Stimulated activated CD4-positive, alpha-beta T cell treated with anti-CD3 and anti-CD28 coated beads, Interleukin-15, amount 100 ng/mL, for 1 hour (primary cell): ENCODE measurements at places on chromosomes 5 and 9.

DNA sequence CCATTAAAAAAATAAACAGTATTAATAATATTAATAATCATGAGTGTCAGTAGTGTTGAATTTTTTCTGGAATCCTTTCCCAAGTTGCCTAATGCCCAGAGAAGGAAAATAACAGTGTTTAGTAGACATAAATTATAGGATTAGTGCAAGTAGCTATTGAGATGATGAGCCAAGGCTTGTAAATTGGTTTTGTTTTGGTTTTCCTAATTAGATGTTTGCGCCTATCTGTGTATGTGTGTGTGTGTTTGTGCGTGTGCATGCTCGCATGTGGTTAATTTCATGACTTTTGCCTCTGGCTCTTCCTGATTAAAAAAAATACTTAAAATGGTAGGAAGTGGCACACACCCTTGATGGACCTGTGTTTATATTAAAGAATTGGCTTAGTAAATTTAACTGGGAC is 55.4 kb downstream of the FXN start:
- no peak for DNase-seq

DNA sequence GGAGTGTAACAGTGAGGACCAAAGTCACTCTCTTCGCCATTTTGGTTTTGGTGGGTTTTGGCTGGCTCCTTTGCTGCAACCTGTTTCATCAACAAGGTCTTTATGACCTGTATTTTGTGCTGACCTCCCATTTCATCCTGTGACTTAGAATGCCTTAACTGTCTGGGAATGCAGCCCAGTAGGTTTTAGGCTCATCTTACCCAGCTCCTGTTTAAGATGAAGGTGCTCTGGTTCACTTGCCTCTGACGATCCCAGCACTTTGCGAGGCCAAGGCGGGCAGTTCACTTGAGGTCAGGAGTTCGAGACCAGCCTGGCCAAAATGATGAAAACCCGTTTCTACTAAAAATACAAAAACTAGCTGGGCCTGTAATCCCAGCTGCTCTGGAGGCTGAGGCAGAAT is 1.8 kb upstream of the CKS2 start:
- no peak for DNase-seq

DNA sequence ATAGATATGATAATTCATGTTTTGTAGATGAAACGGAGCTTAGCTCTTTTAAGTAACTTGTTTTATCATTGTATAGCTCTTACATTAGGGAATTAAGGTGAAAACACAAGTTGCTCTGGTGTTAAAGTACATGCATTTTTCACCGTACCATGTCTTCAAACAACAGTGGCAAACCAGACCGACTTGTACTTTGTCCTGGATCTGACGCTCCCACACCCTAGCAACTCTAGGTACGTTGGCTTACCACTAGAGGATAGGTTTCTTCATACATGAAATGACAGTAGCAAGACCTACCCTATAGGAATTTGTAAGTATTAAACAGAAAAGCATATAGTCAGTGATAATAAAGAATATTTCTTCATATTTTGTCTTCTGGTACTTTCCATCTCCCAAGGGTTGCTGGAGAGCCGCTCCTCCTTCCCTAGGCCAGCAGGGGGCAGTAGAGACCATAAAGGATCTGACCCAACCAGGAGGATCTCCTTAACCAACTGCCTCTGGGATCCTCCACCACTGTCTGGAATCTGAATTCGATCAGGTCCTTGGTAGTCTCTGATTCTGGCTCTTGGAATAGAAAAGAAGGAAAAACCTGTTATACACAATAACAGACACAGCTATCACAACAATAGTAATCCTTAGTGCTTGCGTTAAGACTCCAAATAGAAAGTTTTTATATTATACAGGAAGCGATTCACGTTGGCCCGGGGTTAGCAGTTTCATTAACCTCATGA is 136.7 kb downstream of the CAVIN4 start:
- DNase-seq = no peak

DNA sequence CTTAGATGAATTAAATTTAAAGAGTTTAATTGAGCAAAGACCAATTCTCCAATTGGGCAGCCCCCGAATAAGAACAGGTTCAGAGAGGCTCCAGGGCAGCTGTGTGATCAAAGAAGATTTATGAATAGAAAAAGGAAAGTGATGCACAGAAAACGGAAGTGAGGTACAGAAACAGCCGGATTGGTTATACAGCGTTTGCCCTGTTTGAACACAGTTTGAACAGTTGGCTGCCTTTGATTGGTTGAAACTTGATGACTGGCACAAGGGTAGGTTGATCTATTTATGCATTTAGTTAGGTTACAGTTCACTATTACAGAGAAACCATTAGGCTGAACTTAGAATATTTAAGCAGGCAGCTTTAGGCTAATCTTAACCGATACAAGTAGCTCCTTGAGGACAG is 29.5 kb downstream of the NIM1K start:
- no peak for DNase-seq

DNA sequence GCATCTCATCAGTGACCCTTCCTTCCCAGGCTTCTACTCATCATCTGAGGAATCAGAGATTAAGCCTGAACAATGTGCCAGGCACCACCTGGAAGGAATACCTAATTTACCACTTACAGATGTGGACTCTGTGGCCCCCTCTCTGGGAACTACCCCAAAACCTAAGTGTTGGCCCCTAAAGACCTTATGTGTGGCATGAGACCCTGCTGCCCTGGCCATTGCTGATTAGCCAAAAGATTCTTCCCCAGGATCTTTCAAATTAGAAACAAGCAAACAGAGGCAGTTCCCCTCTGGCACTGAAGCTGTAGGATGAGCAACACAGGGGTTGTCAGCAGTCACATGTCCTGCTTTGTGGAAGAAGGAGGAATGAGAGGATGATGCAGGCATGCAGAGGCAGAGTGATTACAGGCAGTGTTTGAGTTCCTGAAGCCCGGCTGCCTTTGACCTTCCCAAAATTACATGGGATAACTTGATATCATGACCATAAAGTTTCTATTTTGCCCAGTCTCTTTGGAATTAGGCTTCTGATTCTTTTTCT is 10.6 kb downstream of the SPINK4 start:
- no peak for DNase-seq

DNA sequence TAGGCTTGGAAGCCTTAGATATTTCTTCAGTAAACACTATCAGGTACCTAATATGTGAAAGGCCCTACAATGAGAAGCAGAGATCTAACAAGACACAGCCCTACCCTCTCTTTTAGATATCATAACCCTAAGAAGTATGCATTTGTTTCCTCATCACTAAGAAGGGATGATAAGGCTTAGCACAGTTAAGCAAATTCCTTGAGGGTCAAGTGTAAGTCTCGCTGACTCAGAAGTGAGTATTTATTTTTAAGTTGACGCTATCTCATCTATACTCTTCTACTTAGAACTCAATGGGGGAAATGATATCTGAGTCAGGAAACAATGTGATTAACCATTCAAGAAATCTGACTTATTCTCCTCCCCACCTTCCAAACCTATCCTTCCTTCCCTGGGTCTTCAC is 149.7 kb downstream of the ESM1 start:
- DNase-seq = no peak

- no peak for DNase-seq
These were observed 224.8 kb upstream of the TBC1D2 start for GRCh38 chr9:98479967-98480847.

- DNase-seq = no peak
These were observed 292.8 kb downstream of the ARHGEF28 start for GRCh38 chr5:73918791-73919221.

DNA sequence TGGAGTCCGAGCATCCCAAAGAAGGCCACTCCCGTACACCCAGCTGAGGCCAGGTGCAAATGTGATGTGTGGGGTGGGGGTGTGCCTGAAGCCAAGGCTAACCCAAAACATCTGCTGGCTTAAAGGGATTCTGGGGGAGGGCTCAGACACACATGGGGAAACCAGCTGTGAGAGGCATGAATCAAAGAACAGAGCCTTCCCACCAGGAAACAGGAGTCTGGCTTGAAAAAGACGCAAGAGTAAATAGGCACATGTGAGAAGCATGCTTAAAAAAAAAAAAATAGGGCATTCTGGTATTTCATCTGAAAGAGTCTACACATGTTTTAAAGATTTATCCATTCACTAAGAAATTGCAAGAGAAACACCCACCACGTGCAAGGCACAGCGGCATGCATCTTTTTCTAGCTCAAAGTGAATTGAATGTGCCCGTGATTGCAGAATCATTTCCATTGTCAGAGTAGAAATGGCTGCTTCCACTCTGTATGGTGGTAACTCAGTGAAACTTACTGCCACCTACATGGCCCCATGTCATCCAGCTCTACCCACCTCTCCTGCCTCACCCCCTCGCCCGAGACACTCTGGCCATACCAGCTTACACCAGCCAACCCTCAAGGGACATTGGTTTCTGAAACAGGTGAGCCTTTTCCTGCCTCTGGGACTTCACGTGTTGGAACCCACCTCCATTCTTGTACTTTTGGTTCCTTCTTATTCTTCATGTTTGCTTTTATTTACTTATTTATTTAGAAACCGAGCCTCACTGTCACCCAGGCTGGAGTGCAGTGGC is 71.5 kb downstream of the SEMA5A start:
- DNase-seq = no peak

DNA sequence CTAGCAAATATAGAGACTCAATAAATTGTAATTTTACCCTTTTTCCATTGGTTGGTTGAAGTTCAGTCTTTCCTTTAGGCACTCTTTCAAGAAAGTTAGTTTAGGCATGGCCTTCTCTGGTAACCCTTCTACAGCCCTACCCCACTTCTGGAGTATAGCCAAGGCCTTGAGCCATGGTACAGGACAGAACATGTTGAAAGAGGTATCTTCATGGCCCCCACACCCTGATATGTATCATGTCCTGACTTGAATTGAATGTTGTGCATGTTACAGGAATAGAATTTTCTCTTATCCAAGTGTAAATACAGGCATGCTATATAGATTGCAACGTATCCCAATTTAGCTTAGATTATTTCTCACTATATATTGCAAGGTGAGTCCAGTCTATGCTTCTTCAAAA is 175.6 kb downstream of the CD180 start:
- no peak for DNase-seq

DNA sequence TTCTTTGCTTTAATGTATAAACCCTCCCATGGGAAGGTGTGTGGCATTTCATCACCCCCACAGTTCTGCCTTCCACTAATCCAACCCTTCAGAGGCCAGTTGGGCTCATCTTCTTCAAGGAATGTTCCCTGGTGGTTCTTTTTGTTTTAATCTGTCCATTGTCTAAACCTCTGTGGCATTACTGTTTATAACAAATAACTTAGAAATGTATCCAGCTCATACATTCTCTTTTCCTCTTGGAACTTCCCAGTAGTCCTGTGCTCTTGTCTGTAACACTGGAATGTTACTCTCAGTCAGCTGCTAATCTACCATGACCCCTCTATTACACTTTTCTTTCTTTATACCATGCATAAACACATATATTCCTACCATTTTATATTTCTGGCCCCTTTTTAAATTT is 213.5 kb upstream of the TARS1 start:
- DNase-seq = no peak

DNA sequence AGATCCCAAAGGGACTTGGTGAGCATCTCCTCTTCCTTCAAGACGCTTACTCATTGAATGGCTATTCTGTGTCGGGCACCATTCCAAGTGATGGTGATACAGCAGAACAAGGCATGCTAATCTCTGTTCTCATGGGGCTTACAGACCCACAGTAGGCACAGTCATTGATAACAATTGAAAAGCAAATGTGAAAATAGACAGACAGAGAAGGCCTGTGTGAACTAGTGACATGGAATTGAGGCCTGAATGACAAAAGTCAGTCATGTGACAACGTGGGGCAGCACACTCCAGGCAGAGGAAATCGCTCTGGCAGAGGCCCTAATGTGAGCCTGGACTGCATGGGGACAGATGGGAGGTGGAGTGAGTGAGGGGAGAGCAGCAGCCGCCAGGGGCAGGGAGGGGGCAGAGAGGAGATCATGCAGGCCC is 70.7 kb upstream of the CPLX2 start:
- no peak for DNase-seq

DNA sequence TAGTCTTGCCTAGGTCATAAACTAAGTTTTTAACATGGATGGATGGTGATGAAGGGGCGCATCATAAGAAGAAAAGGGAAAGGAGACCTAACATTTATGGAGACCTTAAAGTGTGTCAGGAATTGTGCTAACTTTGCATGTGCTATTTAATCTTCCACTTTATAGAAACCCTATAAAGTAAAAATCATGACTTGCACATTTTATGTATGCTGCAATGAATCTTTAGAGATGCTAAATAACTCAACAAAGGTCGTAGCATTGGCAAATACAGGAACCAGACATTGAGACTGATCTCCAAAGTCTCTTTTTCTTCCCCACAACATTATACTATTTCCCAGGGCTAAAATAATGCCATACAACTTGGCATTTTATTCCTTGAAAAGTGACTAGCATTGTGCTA is 214.6 kb downstream of the SGCD start:
- no peak for DNase-seq

GRCh38 chr5:135233477-135233876 is 165.6 kb downstream of the MACROH2A1 start:
- DNase-seq = no peak

- DNase-seq = no peak
These were observed 60.8 kb upstream of the KLF9 start for GRCh38 chr9:70475211-70475610.

DNA sequence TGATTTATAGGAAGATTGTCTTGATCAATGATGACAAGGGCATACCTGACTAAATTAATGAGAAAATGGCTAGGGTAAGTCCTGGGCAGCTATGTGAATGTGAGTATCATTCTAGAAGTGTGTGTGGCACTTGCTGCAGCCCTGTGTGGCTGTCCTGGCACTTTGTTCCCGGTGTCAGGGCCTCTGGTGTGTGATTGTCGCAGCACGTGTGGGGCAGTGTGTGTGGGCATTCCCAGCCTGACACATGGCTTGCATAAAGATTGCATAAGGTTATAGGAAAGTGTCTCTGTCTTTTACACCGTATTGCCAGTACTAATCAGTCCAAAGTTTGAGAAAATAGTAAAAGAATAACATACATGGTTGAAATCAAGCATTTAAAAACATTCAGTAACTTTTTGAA is 74.4 kb downstream of the TRIO start:
- no peak for DNase-seq

- no peak for DNase-seq
These were observed 719 bp downstream of the ARL14EPL start for GRCh38 chr5:116032991-116033390.

GRCh38 chr5:54083851-54084250 is 226.5 kb downstream of the ARL15 start:
- DNase-seq = no peak

DNA sequence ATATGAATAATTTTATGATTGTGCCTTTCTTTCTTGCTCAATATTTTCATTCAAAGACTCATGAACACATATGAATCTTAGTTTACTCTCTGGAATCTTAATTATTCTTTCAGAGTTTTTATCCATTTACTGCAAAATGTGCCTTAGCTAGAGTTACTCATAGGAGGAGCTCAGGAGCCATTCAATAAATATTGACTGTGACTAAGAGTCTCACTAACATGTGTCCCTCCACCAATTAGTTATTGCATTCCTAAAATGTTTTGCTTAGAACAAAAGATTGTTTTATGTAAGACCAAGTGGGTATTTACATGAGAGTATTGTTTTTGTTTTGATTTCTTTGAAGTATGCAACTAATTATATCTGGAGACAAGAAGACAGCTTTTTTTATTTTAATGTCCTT is 218.4 kb upstream of the MAST4 start:
- DNase-seq = no peak
